ENCODE measurements at places on chromosomes 1 and 21.

GRCh38 chr1:24155011-24155782 is 12.3 kb upstream of the IL22RA1 start:
- no peaks in the 10 kb centered on the region for H3K27me3 ChIP-seq
- H3K27ac ChIP-seq, result no peak overlapping the region
- DNase-seq, result peak; percentile 73

DNA sequence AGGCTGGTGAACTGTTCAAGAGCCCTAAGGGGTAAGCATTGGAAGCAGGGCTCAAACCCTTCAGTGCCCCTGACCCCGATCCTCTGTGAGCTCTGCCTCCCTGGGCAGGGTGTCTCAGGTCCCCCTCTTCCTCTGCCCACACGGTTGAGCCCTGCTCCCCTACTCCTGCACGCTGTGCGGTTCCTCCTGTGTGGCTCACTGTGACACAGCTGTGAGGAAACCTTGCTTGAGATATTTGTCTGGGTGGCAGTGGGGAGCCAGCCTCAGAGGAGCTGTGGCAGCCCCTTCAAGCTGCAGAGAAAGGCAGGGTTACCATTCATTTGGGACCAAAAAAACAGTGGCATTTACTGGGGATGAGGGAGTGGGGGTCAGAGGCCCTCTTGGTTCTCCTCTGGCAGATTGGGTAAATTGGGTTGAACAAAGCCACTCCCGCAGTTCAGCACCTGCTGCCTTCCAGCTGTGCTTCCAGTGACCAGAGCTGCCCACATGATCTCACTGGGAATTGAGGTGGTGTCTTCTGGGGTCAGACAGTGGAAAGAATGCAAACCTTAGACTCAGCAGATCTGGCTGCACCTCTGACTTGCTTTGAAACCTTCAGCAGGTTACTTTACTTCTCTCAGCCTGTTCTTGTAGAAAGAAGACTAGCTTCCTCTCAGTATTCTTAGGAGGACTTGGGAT is 60.6 kb upstream of the CD1D start:
- H3K4me3 ChIP-seq, result no peak overlapping the region
- H3K27ac ChIP-seq, result no peak overlapping the region
- H3K36me3 ChIP-seq, result no peaks in the 10 kb centered on the region
- no peaks in the 10 kb centered on the region for H3K27me3 ChIP-seq
- peaks cover 5% of the 10 kb centered on the region for H3K4me1 ChIP-seq
- no peak for DNase-seq

DNA sequence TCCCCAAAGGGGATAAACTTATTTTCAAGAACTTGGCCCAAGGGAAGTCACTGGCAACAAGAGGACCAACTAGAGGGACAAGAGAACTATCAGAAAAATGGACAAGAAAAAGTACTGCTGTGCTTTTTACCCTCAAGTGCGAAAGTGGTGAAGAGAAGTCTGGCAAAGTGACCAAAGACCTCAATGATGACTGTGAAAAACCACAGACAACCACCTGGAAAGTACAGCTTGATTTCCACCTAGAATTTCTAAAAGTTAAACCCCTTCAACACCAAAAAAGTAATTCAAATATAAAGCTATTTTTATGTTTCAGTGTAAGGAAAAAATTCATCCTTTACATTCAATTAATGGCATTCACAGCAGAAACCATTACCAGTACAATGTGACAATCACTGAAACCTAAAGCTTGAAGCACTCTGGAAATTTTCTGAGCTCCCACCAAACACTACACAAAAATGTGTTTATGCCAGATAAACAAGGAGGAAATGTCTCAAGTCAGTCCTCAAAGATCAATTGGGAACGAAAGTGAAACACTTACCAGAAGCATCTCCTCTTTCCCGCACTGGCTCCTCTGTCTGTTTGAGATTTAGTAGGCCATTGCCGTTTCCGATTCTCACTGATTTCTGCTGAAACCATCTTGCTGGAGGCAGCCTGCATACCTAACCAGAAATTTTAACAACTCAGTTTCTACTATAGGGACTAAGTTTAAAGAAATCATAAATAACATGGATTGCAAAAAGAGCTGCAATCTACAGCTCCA is 8.3 kb downstream of the SDE2 start:
- no peak for DNase-seq
- H3K4me1 ChIP-seq, result no peaks in the 10 kb centered on the region
- H3K27me3 ChIP-seq, result no peaks in the 10 kb centered on the region
- H3K36me3 ChIP-seq, result peaks cover 1% of the 10 kb centered on the region
- H3K27ac ChIP-seq, result no peak overlapping the region
- no peak overlapping the region for H3K4me3 ChIP-seq

DNA sequence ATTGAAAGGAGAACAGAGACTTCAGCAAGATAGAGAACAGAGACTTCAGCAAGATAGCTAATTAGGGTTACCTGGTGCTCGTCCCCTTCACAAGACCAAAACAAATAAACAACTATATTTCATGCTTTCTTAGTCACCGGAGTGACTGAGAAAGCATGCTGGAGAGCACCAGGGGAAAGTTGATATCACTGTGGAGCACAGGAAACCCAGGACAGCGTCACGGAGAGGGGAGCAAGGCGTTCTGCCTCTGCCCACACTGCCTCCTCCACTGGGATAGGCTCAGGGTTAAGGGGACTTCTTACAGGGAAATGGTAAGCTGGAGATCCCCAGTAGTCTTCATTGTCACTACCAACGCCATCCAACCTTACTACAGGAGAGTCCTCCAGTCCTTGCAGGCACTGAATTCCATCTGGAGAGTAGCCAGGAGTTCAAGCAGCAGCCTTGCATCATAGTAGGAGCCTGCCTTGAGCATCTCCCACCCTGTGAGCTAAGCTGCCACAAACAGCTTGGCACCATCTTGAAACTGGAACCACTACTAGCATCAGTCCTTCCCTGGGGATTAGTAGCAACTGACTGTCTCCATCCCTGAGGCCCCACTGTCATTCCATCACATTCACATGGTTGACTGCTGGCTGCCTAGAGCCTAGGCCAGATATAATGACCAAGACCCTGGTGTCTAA is 239.4 kb downstream of the PLPP3 start:
- H3K27ac ChIP-seq, result no peak overlapping the region
- no peaks in the 10 kb centered on the region for H3K36me3 ChIP-seq
- no peaks in the 10 kb centered on the region for H3K27me3 ChIP-seq
- no peak for DNase-seq
- H3K4me3 ChIP-seq, result no peak overlapping the region

DNA sequence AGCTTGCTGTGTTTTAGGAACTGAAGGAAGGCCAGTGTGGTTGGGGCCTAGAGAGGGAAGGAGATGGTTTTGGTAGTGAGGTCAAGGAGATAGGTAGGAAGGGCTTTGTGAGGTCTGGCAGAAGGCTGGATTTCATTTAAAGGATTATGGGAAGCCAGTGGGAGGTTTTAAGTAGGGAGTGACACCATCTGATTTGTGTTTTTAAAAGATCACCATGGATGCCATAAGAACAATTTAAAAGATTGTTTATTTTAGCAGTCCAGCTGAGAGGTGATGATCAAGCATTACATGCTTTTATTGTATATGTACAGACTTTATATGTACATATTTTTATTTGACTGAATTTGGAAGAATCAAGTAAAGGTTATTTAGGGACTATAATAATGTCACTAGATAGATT is 26.4 kb downstream of the RGL1 start:
- no peaks in the 10 kb centered on the region for H3K27me3 ChIP-seq
- no peaks in the 10 kb centered on the region for H3K4me1 ChIP-seq
- H3K27ac ChIP-seq, result no peak overlapping the region
- no peaks in the 10 kb centered on the region for H3K36me3 ChIP-seq
- H3K4me3 ChIP-seq, result no peak overlapping the region
- DNase-seq, result no peak

All from mesendoderm (in vitro differentiated cells).